ENCODE measurements at places on chromosomes 6 and 20.

DNA sequence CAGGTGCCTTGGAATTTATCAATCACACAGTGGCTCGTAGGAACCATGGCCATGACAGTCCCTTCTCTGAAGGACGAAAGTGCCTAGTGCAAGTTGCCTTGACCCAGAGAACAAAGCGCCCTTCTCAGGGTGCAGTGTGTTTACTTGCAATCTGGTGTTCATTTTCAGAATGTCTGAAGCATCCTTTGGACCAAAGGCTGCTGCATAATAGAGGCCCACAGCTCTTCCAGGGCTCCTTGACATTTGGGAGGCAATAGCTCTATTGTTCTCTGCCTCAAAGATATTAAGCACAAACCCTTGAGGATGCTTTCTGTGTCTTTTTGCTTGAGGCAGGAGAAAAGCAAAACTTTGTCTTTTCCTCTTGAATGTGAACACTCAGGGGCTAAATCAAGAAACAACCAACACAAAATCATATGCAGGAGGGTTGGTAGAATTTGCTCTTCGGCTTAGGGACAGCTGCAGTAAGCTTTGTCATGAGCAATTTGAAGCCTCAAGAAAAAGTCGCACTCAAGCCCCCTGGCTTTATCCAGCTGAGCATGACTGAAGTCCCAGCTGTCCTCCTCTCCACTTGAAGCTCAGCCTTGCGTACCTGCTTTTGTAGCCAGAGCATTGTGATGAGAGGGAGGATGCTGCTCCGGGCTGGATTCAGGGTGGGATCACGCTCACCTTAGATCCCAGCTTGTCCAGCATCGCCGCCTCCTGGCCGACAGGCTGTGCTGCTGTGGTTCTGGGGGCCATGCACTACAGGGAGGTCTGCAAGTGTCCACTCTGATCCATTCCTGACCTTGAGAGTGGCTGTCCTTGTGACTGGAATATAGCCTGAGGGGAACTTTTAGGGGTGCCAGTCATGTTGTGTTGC lies 495.4 kb downstream of the CDH26 start:
- DNase-seq = no peak

GRCh38 chr6:169932491-169932890 lies 181.1 kb downstream of the ERMARD start:
- DNase-seq = no peak

GRCh38 chr6:42158011-42158410 lies 15.2 kb upstream of the GUCA1A start:
- DNase-seq = no peak

GRCh38 chr6:31958412-31958740 lies 395 bp downstream of the NELFE start:
- DNase-seq = peak; percentile 69

- DNase-seq = no peak
Observed at GRCh38 chr6:43768983-43769525, 957 bp upstream of the VEGFA start.

DNA sequence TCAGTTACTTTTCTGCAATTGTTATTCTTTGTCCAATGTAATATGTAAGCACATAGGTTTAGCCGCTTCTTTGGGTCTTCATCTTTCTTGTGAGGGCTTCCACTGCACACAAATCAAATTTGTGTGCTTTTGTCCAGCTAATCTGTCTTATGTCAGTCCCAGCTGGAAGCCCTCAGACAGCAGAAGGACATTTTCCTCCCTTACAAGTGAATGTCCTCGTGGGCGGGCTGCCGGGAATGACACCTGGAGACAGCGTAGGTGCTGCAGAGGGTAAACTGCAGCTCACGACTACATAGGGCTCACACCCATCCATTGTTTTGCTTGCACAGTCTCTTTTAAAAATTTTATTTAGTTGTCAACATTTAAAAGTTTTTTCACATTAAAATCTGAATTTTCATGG lies 24.6 kb upstream of the PPP1R14C start:
- no peak for DNase-seq

DNA sequence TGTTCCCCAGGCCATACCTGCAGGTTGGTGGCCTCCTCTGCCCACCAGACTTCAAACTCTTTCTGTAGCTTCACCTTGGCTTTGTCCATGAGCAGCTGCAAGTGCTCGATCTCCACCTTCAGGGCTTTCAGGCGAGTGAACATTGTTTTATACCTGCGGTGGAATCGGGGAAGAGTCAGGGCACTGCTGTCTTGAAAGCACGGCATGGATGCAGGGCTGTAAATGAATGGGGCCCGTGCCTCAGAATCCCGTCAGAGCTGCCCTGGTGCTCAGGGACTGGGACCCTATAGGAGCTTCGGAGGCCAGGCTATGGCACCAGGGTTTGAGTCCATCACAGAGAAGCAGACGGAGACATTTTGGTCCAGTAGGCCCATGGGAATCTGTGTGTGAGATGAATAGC lies 37.9 kb upstream of the KCNK16 start:
- DNase-seq = no peak

DNA sequence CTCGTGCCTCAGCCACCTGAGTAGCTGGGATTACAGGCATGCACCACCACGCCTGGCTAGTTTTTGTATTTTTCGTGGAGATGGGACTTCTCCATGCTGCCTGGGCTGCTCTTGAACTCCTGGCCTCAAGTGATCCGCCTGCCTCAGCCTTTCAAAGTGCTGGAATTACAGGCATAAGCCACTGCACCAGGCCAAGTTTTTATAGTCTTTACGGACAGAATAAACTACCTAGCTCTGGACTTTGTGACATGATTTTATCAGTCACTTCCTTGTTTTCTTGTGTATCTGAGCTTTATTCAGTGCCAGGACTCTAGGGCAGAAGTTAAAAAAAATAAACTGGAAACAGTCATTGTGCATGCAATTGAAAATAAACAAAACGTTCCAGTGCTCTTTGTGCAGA lies 46.7 kb upstream of the RALGAPA2 start:
- DNase-seq = no peak
